GM20000 (cell line): ENCODE measurements at places on chromosomes 4 and X.

- no peak for DNase-seq
Measured at GRCh38 chr4:138348055-138348454, 105.9 kb upstream of the SLC7A11 start.

DNA sequence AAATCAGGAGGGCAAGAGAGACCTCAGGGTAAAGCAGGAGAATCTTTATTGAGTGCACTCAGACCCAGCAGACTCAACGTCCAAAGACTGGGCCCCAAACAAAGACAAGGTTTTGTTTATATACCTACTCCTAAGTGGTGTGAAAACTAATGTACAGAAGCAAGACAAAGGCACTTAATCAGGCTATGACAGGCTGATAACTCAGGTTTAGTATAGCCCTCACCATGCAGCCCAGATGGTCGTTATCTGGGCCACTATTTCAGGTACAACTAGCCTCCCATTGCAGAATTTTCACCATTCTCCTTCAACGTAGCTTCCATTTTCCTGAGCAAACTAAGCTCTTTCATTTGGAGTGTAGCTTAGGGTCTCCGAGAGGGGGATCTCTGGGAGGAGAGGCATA lies 36.9 kb downstream of the SULT1E1 start:
- DNase-seq, result no peak

GRCh38 chr4:186701273-186701672 lies 22.4 kb downstream of the FAT1 start:
- DNase-seq, result no peak

GRCh38 chrX:53188763-53189162 lies 36.2 kb downstream of the KDM5C start:
- no peak for DNase-seq

DNA sequence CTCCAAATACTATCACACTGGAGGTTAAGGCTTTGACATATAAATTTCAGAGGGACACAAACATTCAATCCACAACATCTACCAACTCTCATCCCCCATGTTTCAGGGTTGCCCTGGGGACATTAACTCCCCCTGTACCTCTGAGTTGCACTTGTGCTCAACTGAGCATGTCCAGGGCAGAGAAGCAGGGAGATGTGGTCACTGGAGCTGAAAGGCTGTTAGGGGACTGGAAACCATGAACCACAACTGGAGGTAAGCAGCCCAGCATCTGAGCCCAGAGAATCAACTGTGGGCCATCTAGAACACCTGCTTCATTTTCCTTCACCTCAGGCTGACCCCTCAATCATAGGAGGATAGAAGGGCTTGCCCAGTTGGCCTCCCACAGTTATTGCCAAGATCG lies 641.1 kb downstream of the MID1IP1 start:
- DNase-seq, result peak; percentile 5

GRCh38 chrX:123424546-123424945 lies 240.5 kb downstream of the GRIA3 start:
- peak; percentile 11 for DNase-seq

- DNase-seq, result no peak
Measured at GRCh38 chr4:173521467-173522159, 8.4 kb downstream of the HAND2 start.

- DNase-seq, result no peak
Measured at GRCh38 chr4:41883988-41884734, 51.1 kb upstream of the TMEM33 start.

DNA sequence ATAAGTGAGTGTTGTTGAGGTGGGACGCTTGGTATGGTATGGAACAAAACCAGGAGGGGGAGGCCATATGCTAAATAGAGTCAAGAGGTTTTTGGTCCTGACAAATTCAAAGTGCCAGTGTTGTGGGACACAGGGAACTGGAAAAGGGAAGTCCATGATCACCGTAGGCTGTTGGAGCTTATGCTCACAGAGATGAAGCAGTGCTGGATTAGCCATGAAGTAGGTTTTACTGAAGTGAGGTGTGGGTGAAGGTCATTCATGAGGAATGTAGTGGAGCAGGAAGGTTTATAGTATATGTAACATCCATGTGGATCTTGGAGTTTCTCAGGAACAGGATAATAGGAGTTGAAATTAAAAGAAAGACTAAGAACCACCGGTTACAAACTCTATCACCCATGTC lies 256.1 kb upstream of the PITX2 start:
- no peak for DNase-seq

DNA sequence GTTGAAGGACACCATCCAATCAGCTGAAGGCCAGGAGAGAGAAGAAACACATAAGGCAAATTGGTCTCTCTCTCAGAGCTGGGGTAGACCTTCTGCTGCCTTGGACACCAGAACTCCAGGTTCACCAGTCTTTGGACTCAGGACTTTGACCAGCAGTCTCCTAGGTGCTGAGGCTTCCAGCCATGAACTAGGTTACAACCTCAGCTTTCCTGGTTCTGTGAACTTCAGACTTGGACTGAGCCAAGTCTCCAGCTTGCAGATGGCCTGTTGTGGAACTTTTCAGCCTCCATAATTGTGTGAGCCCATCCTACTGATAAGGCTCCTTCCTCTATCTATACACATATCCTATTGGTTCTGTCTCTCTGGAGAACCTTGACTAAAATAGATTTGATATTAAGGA lies 20.6 kb upstream of the BBS12 start:
- DNase-seq, result no peak

GRCh38 chr4:152307669-152308068 lies 228.2 kb downstream of the FBXW7 start:
- DNase-seq, result no peak

DNA sequence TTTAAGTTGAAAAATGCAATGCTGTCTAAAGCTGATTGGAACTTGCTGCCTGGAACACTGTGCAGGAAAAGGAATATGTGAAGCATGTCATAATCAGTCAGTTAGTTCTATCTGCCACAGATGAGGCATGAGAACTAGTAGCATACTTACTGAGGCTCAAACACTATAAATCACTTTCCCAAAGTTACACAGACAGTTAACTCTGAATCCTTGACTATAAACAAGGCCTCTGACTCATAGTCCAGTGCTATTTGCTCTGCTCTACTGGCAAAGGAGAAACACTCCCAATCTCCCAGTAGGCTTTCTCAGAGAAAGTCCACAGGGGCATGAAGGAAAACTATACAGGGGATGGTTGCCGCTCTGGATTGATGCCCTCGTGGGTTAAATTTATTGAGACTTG lies 2078.4 kb upstream of the TENM3 start:
- no peak for DNase-seq

- DNase-seq, result no peak
Measured at GRCh38 chr4:4421356-4421755, 34.5 kb downstream of the NSG1 start.

DNA sequence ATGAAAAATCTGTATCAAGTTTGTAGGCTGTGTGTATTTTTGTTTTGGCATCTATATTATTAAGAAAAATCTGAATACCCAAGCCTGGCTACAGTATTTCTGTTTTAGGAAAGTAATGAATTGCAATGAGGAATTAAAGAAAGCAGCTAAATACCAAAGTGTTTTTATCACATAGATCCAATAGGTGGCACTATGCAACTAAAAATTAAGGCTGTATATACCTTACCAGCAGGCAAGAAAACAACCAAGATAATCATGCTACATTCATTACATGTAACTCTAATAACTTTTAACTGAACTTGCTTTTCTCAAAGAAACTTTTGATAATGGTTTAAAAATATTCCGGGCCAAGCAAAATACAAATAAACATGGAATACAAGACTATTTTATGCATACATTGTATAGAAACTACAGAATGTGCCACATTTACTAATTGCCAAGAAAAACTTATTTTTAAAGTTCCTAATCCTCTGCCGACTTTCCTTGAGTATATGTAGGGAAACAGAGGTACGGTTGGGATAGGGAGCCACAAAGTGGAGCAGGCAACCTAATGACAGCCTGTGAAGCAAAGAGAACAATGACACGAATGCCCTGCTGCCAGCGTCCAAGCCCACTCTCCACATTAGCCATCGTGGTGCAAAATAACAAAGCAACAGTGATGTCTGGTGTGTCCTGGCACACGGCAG lies 63.7 kb downstream of the SEC24D start:
- peak; percentile 44 for DNase-seq

- no peak for DNase-seq
Measured at GRCh38 chrX:71111921-71112431, 599 bp upstream of the IL2RG start.

- no peak for DNase-seq
Measured at GRCh38 chrX:1492421-1493012, 39.8 kb upstream of the ASMTL start.

DNA sequence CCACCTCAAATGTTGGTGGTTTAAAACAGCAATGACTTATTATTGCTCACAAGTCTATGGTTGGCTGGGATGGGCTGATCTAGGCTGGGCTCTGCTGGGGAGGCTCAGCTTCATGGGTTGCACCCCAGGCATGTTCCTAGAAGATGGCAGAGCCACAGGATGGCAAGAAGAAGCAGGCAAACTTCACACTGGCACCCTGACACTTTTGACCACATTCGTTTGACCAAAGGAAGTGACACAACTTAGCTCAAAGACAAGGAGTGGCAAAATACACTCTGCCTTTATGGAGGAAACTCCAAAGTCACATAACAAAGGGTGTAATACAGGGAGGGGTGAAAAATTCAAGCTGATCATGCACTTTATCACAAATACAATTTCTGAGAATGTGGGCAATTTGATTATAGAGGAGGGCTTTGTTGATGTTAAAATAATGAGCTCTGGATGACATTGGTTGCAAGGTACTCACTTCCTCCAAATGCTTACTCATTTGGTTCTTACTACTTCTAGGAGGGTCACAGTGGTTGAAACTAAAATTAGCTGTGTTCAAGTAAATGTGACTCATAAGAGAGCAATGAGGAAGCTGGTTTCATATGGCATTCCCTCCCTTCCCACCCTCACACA lies 249.2 kb upstream of the RPS6KA3 start:
- peak; percentile 25 for DNase-seq
